ENCODE measurements at places on chromosomes 5 and 9.

DNA sequence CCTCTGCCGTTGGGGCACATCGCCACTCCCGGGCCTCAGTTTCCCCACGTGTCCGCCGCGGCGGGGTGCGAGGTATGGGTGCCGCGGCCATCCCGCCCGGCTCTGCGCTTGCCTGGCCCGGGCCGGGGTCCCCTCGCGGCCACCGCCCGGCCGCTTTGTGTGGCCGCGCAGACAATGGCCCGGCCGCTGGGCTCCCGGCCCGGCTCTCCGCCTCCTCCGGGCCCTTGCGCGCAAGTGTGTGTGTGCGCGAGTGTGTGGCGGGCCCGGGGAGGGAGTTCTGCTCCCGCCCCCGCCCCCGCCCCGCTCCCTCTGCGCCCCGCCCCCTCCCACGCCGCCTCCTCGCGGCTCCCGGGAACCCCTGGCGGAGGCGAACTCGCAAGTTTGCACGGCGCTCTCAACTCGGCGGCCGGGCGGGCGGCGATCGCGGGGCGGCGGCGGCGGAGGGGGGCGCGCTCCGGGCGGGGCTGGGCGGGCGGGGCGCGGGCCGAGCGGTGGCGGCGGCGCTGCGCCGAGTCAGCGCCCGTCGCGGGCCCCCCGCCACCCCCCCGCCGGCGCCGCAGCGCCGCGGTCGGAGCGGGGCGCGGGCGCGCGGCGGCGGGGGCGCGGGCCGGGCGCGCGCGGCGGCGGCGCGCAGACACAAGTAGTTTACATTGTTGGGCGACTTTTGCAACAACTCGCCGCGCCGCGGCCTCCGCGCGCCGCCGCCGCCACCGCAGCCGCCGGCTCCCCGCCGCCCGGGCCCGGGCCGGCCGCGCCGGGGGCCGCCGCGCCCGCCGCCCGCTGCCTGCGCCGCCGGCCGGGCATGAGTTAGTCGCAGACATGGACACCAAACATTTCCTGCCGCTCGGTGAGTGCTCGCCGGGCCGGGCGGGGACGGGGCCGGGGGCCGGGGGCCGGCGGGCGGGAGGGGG, at the start of gene RXRA:
TSS of gene RXRA (plus strand) at position 643 of the 911 bp plus-strand sequence. CDS start at position 820, 177 bp downstream.
- peak; percentile 64 for DNase-seq

DNA sequence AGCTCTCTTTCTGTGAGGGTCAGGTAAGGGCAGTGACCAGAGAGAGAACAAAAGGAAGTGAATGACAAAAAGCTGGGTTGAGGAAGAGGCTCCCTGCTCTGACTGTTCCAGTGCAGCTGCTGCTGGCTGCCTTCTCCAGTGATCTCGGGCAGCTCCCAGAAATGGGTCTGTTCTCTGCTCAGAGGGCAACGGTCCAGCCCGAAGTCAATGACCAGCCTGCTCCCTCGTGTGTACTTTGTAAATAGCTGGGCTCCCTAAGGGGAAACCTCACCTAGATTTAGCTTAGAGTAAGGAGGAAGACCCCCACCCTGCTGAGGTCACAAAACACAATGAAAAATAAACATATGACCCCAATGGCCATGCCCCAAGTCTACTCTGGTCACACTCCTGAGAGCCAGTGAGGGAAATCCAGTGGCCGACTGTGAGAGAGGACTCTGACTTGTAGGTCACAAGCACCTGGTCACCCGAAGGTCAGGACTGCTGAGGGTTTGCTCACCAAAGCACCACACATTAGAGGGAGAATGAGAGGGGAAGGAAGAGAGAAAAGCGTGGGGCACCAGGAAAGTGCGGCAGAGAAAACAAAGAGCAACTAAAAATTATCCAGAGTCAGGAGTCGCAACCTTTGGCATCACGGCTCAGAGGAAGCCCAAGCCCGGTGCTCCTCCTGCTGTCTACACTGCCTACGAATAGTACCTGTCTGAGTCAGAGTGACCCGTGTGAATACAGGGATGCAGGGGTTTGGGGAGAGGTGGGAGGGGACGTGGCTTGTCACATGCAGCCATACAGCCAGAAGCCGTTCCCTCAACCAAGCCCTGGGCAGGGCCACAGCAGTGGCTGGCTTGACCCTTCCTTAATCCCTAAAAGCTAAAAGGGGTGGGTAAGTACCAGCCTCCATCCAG, 19.8 kb downstream of the NIPAL4 start:
- DNase-seq = no peak

DNA sequence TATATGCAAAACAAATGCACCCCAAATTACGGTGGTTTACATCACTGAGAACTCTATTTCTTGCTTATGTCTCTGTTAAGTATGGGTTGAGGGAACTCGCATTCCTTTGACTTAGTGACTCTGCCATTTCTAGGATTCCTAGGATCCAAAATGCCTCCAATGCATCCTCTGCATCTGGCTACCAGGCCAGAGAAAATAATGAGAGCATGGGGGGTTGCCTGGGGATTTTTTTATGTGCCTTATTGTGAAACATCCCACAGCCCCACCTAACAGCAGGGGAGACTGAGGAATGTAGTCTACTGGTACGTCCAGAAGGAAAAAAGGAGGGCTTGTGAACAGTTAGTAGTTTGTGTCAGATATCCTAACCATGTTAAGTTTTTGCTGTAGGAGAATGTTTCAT, 466.0 kb upstream of the ARRDC3 start:
- no peak for DNase-seq

DNA sequence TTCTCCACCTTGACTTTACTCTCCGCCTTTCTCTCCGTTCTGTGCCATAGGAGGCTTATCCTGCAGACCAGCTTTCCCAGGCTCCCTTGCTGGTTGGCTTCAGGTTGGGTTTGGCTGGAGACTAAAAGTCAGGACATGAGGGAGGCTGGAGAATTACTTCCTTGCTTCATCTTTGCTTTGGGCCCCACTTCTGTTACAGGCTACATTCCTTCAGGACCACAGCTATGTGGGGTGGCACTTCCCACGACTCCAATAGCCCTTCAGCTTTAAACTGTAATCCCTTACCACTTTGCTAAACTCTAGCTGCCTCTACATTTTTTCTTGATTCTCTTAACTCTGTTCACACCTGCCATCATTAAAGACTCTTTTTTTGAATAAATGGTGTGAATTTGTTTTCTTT, 186.7 kb upstream of the NR4A3 start:
- no peak for DNase-seq

GRCh38 chr9:78319197-78320029, 22.5 kb downstream of the PSAT1 start:
- DNase-seq = peak; percentile 31

DNA sequence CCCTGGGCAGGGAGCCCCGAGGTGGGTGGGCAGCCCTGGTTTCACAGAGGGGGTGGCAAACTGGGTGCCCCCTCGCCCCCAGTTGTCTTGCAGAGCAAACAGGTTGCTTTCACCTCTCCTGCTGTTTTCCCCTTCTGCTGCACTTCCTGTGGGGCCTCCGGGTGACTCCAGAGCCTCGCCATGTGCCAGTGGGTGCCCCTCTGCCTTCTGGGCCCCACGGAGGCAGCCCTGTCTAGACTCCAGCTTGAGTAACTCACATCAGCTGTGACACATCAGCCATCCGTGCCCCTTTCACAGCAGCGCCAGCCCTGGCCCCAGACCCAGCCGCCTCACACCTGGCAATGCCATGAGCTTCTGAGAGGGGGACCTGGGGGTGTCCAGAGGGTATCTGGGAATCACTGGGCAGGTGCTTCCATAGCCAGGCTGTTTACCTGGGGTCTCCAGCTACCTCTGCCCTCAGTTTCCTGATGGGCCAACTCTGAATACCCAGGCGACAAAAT, 36.9 kb downstream of the ADAMTSL2 start:
- no peak for DNase-seq

DNA sequence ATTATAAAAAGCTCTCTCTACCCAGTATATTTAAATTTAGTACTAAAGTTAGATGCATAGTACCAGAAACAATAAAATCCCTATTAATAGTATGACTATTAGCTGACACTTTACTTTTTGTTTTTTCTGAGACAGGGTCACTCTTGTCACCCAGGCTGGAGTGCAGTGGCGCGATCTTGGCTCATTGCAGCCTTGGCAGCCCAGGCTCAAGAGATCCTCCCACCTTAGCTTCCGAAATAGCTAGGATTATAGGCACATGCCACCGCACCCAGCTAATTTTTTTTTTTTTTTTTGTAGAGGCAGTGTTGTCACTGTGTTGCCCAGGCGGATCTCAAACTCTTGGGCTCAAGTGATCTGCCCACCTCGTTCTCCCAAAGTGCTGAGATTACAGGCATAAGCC, 8.0 kb downstream of the CCNG1 start:
- DNase-seq = no peak

GRCh38 chr9:136110082-136111061, 8.3 kb downstream of the TMEM250 start:
- DNase-seq = no peak

DNA sequence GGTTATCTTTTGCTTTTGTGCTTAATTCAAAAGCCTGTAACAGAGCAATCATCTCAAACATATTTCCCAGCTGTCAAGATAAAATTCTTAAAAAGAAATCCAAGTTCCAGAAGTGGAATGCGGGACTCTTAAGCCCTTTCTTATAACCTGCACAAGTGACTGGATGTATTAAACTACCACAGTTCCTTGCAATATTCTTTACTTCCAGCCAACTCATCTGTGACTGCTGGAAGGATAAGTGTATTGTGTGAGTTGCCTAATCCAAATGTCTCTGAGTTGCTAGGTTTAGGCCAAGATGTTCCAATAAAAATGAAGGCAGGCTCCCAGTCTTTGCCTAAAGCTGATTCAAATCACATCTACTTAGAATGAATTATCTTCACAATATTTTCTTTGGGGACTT, 159.2 kb upstream of the SLC24A2 start:
- no peak for DNase-seq

DNA sequence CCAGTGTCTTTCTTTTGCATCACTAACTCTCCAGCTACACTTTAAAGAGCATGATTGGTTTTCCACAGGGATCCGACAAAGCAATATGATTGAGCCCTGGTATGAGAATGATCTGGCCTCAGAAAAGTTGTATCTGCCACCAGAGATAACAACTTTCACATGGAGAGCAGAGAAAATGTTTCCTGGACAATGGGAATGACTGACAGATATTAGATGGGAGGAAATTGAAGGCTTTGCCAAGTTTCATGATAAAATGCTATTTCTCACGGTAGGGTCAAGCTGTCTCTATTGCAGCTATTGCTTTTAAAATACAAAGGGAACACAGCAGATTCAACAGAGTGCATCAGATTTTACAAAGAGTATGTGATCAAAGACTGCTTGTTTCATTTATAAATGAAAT, 56.4 kb upstream of the GLIS3 start:
- DNase-seq = no peak

GRCh38 chr9:92760070-92760469, 4.6 kb downstream of the BICD2 start:
- DNase-seq = peak; percentile 64

DNA sequence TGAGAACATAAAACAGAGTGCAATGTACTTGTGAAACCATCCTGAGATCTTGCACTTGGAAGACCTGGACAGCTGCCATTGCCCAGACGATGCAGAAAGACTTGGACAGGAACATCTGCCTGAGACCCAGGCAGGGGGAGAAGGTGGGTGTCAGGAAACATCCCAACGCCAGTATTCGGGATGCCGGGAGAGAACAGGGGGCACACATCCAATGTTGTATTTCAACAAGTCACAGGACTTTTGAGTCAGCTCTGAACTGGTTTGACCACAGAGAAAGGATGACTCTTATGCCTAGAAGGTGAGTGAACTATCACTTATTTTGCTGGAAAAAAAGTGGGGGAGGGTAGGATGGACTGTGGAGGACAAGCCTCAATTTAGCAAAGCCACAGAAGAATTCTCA, 124.6 kb downstream of the ROR2 start:
- DNase-seq = no peak

- no peak for DNase-seq
Measured at GRCh38 chr5:176151281-176151680, 86.9 kb upstream of the SIMC1 start.

DNA sequence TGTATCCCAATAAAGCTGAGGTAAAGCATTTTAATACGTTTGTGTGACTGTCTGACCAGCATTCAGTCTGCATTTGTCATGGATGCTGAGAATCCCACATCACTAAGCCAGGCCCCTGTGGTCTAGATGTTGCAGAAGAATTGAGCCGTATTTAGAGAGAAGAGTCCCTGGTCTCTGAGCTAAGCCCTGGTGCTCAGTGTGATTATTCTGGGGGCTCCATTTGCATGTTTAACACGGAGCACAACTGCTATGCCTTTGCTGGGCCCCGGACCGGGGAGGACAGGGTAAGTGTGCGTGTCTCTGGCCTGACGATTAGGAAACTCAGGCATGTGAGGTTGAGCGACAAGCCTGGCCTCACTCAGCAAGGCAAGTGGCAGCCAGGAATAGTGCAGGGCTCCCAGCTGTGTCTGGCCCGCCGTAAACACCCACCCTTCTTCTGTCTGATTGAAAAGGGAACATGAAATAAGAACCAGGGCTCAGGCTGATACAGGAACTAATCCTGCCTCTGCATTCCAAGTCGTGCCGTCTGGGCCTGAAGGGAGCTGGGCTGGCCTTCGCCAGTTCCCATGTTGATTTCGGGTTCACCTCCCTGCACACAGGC, 22.3 kb downstream of the FAM78A start:
- no peak for DNase-seq

DNA sequence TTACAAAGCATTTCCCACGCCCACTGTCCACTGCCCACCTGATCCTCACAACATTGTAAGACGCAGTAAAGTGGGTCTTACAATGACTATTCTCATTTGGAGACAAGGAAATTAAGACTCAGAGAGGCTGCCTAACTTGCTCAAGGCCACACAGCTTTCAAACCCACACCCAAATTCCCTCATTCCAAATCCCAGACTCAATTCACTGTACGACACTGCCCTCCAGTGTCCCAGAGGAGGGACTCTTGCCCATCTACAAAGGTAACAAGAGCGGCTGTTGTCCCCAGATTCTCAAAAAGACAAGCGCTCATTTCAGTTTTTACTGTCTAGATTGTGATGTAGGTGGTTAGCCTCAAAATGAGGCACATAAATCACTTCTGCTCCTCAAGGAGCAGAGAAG, 184.6 kb downstream of the ACTL7B start:
- DNase-seq = no peak

DNA sequence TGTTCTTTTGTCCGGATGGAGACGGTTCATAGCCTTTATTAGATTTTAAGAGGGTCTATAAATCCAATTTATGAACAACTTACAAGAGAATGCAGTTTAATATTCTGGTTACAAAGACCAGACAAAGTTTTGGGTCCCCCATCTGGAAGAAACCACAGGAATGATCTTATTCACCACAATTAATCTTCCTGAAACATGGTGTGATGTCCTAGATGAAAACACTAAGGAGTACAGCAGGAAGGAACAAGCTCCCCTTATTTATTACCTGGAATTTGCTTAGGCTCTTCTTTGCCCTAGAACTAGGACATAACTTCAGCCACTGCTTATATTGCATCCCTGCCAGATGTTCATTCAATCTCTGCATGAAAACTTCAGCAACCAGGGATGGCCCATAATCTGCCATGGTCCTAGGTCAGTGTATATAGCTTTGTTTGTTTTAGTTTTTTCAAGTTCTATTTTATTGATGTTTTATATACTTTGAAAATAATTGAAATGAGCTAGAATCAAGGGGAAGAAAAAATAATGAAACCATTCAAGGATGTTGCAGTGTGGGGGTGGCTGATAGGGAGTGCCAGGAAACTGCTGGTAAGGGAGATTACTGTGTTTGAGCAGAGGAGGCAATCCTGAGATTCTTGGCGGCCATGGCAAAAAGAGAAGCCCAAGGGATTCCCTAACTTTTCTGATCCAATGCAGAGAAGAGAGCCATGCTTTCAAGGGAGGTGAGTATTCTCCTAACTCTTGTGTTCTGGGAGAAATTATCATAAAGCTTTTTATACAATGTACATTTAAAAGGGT, 16.8 kb downstream of the TXNDC8 start:
- DNase-seq = no peak

- no peak for DNase-seq
Measured at GRCh38 chr9:124209279-124209678, 48.5 kb upstream of the NEK6 start.
